Activated naive CD8-positive, alpha-beta T cell treated with anti-CD3 and anti-CD28 coated beads, Interleukin-2, amount 50 U/mL, for 24 hours (primary cell): ENCODE measurements at places on chromosomes 11 and 22.

DNA sequence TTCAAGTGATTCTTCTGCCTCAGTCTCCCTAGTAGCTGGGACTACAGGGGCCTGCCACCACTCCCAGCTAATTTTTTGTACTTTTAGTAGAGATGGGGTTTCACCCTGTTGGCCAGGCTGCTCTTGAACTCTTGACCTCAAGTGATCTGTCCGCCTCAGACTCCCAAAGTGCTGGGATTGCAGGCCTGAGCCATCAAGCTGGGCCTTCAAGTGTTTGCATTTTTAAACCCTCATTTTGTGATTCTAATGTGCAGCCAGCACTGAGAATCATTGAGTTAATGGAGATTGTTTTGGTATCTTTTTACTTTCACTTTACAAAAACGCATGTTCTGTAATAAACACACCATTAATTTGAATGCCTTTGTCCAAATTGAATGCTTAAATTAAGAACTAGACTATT is 3.4 kb downstream of the TYR start:
- no peak for DNase-seq

DNA sequence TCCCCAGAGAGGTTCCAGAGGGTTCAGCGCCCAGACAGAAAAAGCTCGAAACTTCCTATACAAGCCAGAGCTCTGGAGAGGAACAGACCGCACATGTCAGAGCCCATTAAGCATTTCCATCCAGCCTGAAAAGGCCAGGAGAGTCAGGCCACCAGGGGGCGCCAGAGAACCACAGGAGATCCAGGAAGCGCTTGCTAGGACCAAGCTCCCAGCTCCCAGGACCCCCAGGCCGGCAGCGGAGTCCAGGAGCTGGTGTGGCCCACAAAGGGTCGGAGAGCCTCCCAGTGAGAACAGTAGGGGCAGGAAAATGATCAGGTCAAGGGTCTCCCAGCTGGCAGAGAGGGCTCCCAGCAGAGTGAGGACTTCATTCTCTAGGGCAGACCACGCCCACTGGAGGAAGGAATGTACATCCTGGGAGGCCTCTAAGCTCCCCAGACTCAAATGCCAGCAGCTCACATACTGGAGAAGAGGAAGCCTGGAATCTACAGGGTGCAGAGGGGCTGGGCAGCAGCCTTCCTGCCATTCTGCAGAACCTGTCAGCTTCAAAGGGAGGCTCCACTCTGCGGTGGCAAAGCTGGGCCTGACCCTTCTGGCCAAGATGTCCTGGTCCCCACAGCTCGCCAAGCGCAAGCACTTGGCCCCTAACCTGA is 2.1 kb upstream of the MEI1 start:
- DNase-seq = peak; percentile 97

DNA sequence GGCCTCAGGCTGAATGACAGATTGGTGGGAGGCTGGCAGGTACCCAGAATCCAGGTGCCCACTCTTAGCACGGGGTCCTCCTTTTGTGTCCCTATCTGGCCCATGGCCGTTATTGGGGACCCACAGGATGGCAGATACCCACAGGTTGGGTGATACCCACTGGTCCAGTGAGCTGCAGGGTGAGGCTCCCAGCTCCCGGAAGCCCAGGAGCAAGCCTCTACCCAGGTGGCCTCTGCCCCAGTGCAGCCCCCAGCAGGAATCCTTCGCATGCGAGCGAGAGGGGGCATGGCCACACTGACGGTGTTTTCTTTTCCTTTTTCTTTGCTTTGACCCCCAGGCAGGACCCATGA is 116.1 kb downstream of the PHF21B start:
- DNase-seq = no peak

DNA sequence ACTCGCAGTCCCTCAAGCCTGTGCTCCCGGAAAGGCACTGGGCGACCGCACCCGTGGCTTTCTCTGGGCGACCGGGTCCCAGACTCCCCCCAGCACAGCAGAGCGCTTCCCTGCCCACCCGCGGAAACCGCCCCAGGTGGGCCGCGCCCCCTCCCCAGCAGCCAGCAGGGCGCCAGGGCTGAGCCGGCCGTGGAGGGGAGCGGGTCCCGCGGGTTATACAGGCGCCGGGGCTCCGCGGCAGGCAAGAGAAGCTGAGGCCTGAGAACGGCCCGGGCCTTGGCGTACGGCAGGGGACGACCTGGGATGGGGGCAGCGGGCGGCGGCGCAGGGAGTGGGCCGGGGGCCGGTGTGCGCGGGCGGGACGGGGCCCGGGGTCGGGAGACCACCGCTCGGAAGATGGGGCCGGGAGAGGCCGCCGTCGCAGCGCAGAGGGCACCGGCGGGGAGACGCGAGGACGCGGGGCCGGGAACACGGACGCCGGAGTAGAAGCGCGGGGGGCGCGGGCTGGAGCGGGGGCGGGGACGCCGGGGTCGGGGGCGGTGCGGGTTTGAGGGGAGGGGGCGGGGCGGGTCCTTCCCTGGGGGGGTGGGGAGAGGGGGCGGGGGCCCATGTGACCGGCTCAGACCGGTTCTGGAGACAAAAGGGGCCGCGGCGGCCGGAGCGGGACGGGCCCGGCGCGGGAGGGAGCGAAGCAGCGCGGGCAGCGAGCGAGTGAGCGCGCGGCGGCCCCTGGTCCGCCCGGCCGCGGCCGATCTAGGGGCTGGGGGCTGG is at the start of gene MDK:
Gene MDK, plus strand, starts transcription at position 622 of the 771 bp plus-strand sequence. CDS start 389 bp downstream, outside the sequence.
- no peak for DNase-seq

DNA sequence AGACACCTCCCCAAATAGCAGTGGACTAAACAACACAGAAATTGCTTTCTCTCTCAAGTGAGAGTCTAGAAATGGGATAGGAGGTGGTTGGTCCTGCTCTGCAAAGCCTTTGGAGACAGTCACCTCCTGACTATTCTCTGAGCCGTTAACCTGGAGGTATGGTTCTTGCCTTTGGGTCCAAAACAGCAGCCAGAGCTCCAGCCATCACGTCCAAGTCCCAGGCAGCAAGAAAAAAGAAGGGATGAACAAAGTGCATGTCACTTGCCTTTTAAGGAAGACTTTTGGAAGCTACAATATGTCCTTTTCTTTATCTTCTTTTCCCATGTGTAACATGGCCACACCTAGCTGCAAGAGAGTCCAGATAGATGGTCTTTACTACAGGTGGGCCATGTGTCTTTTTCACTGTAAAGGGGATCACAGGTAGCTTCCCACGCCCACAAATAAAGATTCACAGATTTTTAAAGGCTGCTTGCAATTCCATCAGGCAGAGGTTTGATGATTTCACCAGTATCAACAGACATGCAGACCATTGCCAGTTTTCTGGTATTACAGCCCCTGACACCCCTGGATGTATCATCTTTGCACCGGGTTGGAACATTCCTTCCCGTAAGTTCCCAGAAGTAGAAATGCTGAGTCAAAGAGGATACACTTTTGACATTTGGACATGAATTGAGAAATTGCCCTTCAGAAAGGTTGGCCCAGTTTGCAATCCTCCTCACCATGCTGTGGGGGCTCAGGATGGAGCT is 66.0 kb downstream of the MYEOV start:
- no peak for DNase-seq

GRCh38 chr22:49209452-49210195 is 618.0 kb downstream of the BRD1 start:
- DNase-seq = no peak

GRCh38 chr22:38465673-38466490 is 2.0 kb upstream of the KDELR3 start:
- DNase-seq = no peak
